A549 treated with GW870086 at 1 μM for 4 hours (cell line): ENCODE measurements at places on chromosomes 6 and 20. TPM values are rescaled to one million over a fixed set of nuclear protein-coding genes. Genes with fewer than 3 reads are reported as not detected.

FNDC11 gene
- 0.13 to 0.54 TPM (median 0.21 TPM) in 5 replicates for total RNA-seq

FAXC gene
- total RNA-seq: 6.1 to 7.4 TPM (median 6.8 TPM) in 5 replicates

ZC3H12D gene
- 0.02 to 0.10 TPM (median 0.07 TPM) in 5 replicates for total RNA-seq

LINC00237 gene
- not detected in 5 replicates for total RNA-seq

ANKRD66 gene
- not detected in 5 replicates for total RNA-seq

BEND3 gene
- total RNA-seq: 3.3 to 3.6 TPM (median 3.4 TPM) in 5 replicates

HLA-DMA gene
- total RNA-seq: 2.4 to 4.1 TPM (median 2.5 TPM) in 5 replicates

BMP2 gene
- total RNA-seq: 0.31 to 0.46 TPM (median 0.38 TPM) in 5 replicates

TSBP1 gene
- not detected in 5 replicates for total RNA-seq

BPIFA1 gene
- total RNA-seq: not detected in 5 replicates

HMGCLL1 gene
- total RNA-seq: 0.10 to 0.23 TPM (median 0.14 TPM) in 5 replicates

FAM184A gene
- not detected in 5 replicates for total RNA-seq

HLA-DRB5 gene
- not detected in 5 replicates for total RNA-seq

FARS2 gene
- total RNA-seq: 9.6 to 11.5 TPM (median 10.3 TPM) in 5 replicates

GABRR2 gene
- total RNA-seq: 0.10 TPM in 1 of 5 replicates, not detected in the others

DDX27 gene
- 58.3 to 61.2 TPM (median 60.3 TPM) in 5 replicates for total RNA-seq

SPATA25 gene
- 0.56 to 0.74 TPM (median 0.69 TPM) in 5 replicates for total RNA-seq

ACTL10 gene
- 0.06 to 0.07 TPM (median 0.06 TPM) in 3 of 5 replicates, not detected in the others for total RNA-seq

CALHM5 gene
- total RNA-seq: 0.02 to 0.10 TPM (median 0.05 TPM) in 5 replicates

NRM gene
- total RNA-seq: 20.5 to 30.6 TPM (median 26.1 TPM) in 5 replicates
